ENCODE measurements at places on chromosomes 12 and 14. TPM values are rescaled to one million over a fixed set of nuclear protein-coding genes. Genes with fewer than 3 reads are reported as not detected.

GRCh38 chr12:114690267-114691135, 6.5 kb upstream of the TBX3 start:
- DNase-seq, result no peak

GRCh38 chr12:39605996-39606395, 13.6 kb downstream of the ABCD2 start:
- no peak for DNase-seq

DNA sequence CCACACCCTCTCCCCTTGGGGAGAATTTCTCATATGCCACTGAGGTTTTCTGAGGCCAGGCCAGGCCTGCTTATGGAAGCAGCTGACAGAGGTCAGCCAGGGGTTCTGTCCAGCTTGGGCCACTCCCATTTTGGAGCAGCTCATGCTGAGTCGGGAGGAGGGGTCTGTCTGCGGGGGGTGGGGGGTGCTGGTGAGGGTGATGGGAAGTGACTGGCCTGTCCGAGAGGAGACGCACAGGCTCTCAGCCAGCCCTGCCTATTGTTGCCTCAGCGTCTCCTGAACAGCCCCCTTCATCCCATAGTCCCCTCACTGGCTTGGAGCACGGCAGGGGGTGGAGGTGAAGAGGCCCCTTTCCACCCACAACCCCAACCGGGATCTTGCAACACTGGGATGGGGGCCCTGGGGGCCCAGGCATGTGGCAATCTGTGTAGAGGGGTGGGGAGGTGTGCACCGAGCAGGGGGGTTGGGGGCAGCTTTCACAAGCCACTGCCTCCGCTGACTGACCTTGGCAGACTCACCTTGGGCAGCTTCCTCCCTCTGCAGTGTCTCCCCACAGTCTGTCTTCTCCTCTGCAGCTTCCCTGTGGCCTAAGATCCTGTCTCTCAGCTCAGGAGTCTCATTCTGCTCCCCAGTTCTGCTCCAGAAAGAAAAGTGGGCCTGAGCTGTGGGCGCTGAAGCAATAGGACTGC, 5.5 kb downstream of the CEBPE start:
- peak; percentile 34 for DNase-seq

- DNase-seq, result no peak
Measured at GRCh38 chr12:83575326-83575725, 888.6 kb downstream of the TMTC2 start.

DNA sequence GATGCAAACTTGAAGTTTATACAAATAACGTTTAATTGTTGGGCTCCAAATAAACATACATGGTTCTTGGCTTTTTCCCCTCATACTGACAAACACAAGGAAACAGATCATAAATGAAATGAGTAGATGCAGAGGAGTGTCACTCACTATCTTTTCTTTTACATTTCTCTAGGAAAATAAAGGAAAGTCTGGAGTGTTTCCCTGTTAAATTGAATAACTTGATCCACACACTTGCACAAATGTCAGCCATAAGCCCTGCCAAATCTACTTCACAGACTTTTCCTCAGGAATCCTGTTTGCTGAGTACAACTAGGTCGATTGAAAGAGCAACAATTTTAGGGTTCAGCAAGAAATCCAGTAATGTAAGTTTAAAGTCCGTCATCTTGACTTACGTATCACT, 175.3 kb downstream of the PLCZ1 start:
- DNase-seq, result peak; percentile 59

- DNase-seq, result no peak
Measured at GRCh38 chr12:116346741-116347140, 69.2 kb upstream of the MED13L start.

DNA sequence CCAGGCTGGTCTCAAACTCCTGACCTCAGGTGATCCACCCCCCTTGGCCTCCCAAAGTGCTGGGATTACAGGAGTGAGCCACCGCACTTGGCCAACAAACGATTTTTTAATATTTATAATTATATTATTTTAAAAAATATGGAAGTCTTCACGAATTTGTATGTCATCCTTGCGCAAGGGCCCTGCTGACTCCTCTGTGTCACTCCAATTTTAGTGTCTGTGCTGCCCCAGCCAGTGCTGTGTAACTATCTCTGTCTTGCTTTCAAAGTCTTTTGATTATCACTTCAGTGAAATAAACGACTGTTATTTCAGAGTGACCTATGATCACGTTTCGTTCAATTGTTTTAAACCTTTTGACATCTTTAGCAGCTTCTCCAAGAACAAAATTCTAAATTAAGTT, 13.1 kb upstream of the MMP17 start:
- no peak for DNase-seq

- no peak for DNase-seq
Measured at GRCh38 chr12:67572492-67572891, 76.1 kb upstream of the DYRK2 start.

GRCh38 chr12:55695349-55695748, 12.4 kb downstream of the ITGA7 start:
- no peak for DNase-seq

The ATP5F1B gene
- polyA plus RNA-seq, result 603 TPM

DNA sequence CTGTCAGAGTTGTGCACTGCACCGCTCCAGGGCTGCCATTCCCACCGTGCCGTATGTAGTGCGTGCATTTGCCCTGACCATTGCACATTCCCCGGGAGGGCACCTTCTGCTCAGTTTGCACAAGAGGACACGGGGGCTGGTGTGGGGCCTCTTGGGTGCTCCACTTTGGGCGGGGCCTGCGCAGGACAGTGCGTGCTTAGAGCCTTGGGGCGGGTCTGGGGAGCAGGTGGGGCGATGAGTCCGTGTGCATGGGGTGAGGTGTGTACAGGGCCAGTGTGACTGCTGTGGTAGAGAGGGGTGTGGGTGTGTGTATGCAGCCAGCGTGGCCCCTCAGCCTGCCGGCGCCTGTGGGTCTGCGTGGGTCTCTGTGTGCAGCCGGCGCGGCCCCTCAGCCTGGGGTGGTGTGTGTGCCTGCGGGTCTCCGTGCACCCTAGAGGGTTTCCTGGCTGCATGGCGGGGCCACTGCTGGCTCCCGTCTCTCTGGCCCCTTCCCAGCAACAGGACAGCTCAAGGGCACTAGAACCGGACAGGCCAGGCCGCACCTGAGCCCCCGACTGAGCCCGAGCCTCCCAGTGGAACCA, 31.9 kb downstream of the FBRSL1 start:
- DNase-seq, result no peak

DNA sequence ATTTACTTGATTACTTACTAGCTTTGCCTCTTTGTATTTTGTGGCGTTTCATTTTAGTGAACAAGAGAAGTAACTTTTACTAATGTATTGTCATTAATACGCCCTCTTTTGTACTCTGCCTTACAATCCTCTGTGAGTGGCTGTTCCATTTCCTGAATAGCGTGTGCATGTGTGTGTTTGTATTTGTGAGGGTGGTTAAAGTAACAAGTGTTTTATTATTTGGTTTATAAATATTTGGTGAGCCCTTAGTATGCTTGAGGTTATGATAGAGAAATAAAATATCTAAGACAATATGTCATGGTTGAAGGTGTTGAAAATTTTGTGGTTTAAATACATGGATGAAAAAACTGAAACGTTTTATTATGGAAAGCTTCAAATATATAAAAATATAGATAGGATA, 71.7 kb upstream of the REP15 start:
- DNase-seq, result no peak

The TTC7B gene
- 43.7 TPM for polyA plus RNA-seq

GRCh38 chr12:43255522-43256111, 296.4 kb downstream of the ADAMTS20 start:
- no peak for DNase-seq

DNA sequence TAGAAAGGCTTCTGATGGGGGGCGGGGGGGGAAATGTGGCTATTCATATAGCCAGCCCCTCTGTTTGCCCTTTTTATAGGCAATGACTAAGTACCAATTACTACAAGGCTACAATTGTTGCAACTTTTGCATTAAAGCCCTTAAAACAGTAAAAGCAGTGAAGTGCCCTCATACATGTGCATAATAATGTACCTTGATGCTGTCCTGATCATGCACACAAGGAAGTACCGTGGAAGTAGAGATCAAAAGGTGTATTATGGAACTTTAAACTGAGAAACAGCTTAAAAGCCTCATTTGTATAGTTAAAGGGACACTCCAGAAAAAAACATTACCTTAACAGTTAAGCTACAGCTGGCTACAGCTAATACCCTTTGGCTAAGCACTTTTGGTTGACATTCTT, 111.8 kb downstream of the PLEKHG7 start:
- DNase-seq, result no peak

The TGFB3 gene
- 86.8 TPM for polyA plus RNA-seq

GRCh38 chr14:33946679-33947476, 4.0 kb downstream of the EGLN3 start:
- DNase-seq, result no peak

The LRRIQ1 gene
- polyA plus RNA-seq, result 0.27 TPM

DNA sequence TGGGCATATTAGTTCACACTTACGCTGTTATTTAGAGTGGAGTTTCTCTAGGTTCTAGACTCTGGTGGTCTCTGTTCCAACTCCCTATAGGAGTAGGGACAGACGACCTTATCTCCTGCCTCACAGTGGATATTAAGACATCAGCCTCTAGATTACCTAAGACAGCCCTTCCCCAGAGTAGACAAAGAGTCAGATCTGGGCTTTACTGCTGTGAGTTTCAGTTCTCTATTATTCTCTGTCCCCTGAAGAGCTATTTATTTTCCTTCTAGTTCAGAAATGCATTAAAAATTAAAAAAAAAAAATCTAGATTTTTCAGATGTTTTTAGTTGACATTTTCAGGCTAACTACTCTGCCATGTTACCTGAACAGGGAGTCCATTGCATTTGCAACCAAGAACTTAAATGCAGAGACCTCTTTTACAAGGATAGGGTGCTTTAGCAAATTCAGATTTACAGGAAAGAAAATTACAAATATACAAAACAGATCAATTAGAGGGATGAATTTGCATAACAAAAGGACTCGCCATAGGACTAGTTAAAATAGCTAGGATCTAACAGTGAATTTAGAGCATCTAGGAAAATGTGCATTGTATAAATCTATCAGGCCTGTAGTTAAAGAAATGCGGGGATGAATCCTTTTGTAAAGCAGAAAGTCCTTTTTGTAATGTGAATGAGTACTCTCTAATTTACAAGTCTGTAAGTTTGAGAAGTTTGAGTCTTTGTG, 381.4 kb downstream of the APAF1 start:
- DNase-seq, result no peak

DNA sequence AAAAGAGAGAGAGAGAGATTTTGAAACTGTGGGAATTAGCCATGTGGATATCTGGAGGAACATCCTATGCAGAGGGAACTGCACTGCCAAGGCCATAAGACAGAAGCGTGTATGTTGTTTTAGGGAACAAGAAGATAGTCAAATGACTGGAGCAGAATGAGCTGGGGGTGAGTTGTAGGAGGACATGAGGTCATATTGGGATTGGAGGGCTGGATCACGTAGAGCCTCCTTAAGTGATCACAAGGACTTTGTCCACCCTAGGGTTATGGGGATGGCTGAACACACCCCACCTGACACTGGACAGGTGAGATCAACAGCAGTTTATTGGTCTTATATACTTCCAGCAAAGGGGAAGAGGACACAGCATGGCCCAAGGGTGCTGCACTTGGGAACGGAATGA, 8.2 kb upstream of the CGRRF1 start:
- no peak for DNase-seq

DNA sequence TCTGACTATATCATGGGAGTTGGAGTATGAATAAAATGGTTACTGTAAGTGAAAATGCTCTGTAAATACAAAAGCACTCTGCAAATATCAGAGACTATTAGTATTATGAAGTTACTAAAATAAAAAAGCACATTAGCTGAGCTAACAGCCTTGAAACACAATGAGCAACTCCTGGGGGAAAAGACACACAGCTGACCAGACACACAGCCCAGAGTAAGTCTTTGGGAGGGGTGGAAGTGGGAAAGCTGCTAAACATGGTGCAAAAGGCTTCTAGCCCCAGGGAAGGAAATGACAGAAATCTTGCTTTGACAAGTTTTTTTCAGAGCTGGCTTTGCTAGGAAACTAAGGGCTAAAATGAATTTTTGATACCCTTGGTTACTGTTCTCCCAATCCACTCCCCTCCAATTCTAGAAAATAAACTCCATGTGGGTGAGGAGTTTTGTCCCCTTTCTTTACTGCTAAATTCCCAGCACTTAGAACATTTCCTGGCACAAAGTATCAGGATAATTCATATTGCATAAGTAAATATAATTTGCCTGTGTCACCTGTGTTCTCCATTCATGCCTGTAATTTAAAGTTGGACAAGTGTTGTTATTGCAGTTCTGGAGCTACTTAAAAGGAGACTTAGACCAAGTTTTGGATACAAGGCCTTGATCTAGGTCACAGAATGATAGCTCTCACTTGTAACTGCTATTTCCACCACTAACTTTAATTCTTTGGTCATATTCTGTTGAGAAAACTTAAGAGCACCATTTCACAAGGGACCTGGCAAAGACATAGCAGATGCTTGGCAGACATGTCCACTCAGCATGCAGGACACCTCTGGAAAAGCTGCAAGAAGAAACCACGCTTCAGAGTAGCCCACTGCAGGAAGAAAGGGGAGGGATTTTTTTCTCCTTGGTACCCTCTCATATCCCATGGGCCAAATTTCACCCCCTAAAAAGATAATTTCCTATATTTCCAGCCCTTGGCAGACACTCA, 19.0 kb upstream of the RAB3IP start:
- no peak for DNase-seq

The DPF3 gene
- 4.5 TPM for polyA plus RNA-seq

DNA sequence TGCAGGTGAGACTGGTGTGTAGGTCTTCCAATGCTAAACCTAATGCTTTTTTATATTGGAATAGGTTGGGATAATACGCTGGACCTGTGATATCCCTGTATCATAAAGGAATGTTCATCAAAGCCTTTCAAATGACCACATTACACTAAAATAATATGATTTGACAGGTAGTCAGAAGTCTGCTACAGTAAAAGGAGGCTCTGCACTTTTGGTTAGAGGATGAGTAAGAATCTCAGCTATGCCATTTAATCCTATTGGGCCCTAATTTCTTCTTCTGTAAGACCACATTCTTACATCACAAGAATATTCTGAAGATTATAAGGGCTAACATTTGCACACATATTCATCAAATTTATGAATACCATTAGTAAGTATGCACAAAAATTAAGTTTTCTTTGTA, 250.5 kb upstream of the FLRT2 start:
- DNase-seq, result no peak

DNA sequence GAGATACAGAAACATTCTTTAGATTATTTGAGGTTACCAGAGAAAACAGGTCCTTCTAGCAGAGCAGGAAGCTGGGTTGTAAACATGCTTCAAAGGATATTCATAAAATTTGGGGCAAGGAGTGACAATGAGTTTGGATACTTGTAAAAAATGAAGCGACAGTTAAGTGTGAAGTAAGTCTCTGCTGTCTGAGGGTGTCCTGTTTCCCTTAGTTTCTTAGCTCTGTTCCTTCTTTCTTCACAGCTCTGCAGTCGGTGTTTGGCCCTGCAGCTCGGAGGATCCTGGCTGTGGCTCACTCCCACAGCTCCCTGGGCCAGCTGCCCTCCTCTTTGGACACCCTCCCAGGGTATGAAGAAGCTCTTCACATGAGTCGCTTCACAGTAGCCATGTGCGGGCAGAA, 10.8 kb downstream of the TMEM52B start:
- DNase-seq, result no peak

The TPPP2 gene
- polyA plus RNA-seq, result 0.72 TPM

GRCh38 chr14:96051642-96052540, 12.7 kb downstream of the C14orf132 start:
- no peak for DNase-seq

- DNase-seq, result no peak
Measured at GRCh38 chr14:26808407-26808806, 210.6 kb upstream of the NOVA1 start.

- DNase-seq, result no peak
Measured at GRCh38 chr14:24310265-24310645, 315 bp downstream of the LTB4R2 start.

GRCh38 chr12:20211981-20212421, 156.3 kb upstream of the PDE3A start:
- peak; percentile 32 for DNase-seq

- no peak for DNase-seq
Measured at GRCh38 chr14:98786456-98786855, 485.5 kb downstream of the BCL11B start.

The SMIM41 gene
- polyA plus RNA-seq, result not detected

All from hindlimb muscle (tissue), 1 donor.